ENCODE measurements at places on chromosomes 4 and X.

GRCh38 chrX:130829526-130830515 is 73.2 kb downstream of the ENOX2 start:
- no peak overlapping the region for H3K27ac ChIP-seq
- no peaks in the 10 kb centered on the region for H3K27me3 ChIP-seq
- peaks cover 2% of the 10 kb centered on the region for H3K4me1 ChIP-seq

DNA sequence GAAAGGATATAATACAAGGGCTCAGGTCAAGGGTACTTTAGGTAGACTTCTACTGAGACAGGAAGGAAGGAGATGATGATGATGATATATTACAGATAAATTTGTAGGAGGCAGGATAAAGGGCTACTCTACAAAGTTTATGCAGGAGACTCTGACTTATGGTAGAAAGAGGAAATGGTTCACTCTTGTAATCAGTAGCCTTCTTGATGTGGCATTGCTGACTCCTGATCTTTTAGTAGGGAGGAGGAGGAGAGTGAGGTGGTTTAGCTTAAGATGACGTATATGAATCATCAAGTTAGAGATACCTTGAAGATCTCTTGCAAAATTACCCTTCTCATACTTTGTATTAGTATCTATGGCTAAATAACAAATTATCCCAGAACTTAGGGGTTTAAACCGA is 4.7 kb downstream of the BLTP1 start:
- H3K36me3 ChIP-seq = peaks cover 49% of the 10 kb centered on the region
- no peaks in the 10 kb centered on the region for H3K27me3 ChIP-seq
- no peak overlapping the region for H3K4me3 ChIP-seq
- H3K4me1 ChIP-seq = peaks cover 34% of the 10 kb centered on the region

- no peak overlapping the region for H3K27ac ChIP-seq
- no peaks in the 10 kb centered on the region for H3K36me3 ChIP-seq
- H3K4me1 ChIP-seq = peaks cover 4% of the 10 kb centered on the region
- no peak overlapping the region for H3K4me3 ChIP-seq
- H3K27me3 ChIP-seq = peaks cover 24% of the 10 kb centered on the region
Observed at GRCh38 chr4:40843696-40844095, 93.9 kb downstream of the NSUN7 start.

DNA sequence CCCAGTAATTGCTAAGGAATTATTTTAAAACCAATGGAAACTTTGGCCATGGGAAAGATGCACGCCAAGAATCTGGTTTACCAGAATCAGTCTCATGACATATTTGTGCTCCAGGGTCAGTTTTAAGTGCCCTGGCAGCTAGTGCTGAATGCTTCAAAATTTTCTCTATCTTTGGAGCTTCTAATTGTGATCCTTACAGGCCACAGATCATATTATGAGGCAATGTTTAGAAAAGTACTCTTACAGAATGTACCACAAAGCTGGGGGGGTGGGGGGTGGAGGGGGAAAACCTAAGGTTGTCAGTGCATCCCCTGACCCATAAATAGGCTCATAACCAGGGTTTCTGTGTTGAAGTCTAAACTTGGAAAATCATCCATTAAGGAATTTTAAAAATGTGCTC is 514.5 kb downstream of the INPP4B start:
- no peaks in the 10 kb centered on the region for H3K27me3 ChIP-seq
- no peak for DNase-seq
- no peak overlapping the region for H3K27ac ChIP-seq

DNA sequence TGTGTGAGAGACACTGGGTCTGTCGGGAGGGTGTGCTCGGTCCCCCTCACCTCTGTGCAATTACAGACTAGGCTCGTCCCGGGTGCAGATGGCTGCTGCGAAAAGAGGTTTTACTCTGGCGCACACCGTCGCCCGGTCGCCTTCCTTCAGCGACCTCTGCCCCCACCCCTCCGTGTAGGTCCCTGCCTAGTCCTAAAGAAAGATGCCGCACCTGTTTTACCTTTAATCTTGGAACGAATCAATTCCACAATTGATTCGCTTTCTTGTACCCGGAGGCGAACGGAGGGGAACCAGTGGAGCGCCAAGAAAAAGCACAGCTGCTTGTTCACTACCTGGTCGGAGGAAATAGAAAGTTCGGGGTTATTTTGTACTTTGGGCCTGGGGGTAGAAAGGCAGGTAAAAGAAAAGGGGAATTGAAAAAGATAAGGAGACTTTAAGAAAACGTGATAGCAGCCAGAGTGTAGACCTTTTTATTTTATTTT is 1.2 kb downstream of the NPNT start:
- H3K36me3 ChIP-seq = no peaks in the 10 kb centered on the region
- peaks cover 5% of the 10 kb centered on the region for H3K4me1 ChIP-seq
- peaks cover 83% of the 10 kb centered on the region for H3K27me3 ChIP-seq
- peak overlapping the region; percentile 18 for H3K4me3 ChIP-seq

All from activated CD8-positive, alpha-beta memory T cell treated with anti-CD3 and anti-CD28 coated beads, Interleukin-2, amount 10 ng/mL, durations not matched to agents 7 days and 5 days (primary cell).